ENCODE measurements at places on chromosomes 2 and 18.
A peak's percentile ranks its signal among the peaks of the same experiment; 100 is the strongest.

DNA sequence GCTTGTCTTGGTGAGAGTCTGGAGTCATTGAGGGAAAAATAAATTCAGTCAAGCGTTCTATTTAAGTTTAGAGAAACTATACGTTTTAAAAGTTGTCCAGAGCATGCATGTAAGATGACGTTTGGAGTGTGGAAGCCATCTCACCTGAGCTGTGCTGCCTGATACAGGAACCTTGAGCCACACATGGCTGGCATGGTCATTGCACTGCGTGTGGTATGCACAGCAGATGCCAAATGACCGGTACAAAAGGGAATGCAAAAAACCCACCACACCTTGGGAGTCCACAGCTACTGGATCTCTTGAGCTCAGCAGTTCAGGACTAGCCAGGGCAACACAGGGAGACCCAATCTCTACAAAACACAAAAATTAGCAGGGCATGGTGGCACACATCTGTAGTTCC, 4.3 kb downstream of the MZT2B start:
- no peak for DNase-seq

- DNase-seq = no peak
These were observed 55.6 kb upstream of the IMP4 start for GRCh38 chr2:130286983-130287655.

DNA sequence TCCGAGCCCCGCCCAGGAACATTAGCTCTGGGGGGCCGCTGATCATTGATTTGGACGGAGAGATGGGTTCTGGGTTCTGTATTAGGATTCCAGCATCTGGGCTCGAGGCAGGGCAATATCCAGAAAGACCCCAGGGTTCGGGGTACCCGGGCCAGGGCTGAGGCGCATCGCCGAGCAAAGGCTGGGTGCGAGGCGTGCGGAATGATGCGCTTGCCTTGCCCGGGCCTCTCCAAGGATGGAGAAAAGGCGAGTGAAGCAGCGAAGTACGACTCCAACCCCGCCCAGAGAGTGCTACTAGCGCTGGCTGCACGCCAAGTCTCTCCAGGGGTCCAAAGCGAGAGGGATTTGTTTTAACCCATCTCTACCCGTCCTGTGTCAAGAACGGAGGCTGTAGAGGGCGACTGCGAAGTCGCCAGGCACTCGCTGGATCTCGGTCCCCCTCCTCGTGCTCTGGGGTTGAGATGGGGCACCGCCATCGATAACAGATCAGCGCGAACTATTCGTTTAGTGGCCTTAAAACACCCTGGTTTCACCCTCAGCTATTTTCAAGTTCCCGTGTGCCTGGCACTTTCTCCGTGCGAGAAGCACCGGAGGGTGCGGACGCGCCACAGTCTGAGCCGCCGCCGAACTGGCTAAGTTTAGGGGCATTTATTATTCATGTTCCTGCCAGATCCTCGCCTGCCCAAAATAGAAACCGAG, 1.9 kb downstream of the ADCYAP1 start:
- peak; percentile 13 for DNase-seq

GRCh38 chr18:46226461-46226860, 122.3 kb downstream of the HAUS1 start:
- DNase-seq = peak; percentile 41

GRCh38 chr18:78494204-78495085, 485.2 kb upstream of the SALL3 start:
- DNase-seq = no peak

- peak; percentile 74 for DNase-seq
These were observed 48.5 kb downstream of the ARL6IP6 start for GRCh38 chr2:152766928-152767327.

GRCh38 chr2:136182315-136182714, 64.4 kb upstream of the CXCR4 start:
- DNase-seq = no peak

GRCh38 chr18:76480913-76481312, 14.1 kb downstream of the ZNF516 start:
- DNase-seq = no peak

GRCh38 chr18:34221971-34222306, 2.8 kb downstream of the NOL4 start:
- no peak for DNase-seq

GRCh38 chr2:240146141-240146561, 5.7 kb upstream of the OTOS start:
- no peak for DNase-seq

- no peak for DNase-seq
These were observed 294.6 kb upstream of the CYP26B1 start for GRCh38 chr2:72442270-72442669.

DNA sequence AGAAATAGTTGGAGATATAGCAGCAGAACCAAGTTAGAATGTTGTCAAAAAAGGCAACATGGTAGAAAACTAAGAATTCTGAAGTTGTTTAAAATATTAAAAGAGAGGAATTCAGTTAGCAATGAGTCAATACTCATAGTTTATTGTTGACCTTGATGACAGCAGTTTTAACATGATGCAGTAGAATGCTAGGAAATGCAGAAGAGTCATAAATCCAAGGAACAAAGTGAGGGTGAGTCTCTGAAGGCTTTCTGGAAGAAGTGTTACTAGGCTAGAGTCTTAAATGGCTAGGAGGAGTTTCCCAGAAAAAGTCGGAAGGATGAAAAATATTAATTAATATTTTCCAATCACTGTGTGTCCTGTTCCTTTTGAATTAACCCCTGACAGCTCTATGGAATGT, 807.3 kb downstream of the TSN start:
- no peak for DNase-seq

DNA sequence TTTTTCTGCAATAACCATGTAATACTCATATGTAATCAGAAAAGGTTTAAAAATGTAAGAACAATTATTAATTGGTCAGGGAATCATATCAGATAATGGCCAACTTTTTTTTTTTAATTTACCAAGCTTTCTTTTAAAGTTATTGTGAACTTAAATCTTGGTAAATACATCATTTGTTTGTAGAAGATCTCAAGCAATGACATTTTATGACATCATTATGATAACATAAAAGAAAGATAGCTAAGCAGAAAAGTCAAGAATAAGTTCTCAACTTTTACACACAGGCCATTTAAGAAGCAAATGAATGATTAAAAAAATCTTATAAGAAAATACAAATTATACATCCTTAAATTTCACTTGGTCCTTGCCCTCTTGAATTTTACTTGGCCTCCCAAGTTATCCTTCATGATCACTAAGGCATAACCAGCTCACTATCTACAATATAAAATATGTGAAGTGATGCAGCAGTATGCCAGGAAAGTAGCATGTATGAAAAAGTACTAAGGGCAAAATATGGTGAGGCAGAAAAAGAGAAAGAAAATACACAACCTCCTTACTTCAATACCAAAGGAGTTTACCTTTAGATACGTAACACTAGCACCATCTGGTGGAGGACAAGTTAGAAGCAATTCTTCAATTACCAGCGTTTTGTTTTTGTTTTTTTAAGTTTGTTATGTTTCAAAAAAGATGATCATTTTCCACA, 116.6 kb downstream of the SRBD1 start:
- peak; percentile 91 for DNase-seq

DNA sequence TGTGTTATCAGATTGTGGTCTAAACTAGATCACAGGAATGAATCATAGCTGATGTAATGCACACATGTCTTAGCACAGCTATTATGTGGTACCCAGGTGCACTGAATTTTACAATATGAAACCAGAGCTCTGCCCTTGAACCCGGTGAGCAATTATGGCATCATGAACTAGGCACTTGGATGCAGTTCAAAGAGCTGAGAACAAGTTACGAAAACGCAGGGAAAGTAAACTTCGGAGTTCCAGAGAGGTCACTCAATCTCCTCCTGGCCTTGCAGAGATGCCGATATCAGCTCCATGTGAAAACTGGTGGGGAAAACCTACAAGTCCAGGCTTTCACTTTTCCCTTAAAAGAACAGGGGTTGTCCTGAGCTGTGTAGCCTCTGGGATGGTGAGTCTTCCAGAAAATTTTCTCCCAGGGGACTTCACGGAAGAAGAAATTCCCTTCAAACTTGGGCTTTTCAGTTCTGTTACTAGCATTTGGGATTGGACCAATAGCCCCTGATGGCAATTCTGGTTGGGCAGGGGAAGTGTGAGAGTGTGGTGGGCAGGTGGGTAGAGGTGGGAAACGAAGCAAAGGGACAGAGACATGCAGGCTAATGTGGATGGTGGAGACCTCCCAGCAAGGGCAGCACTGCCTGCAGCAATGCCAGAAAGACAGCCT, 71.1 kb upstream of the SH3BP4 start:
- DNase-seq = peak; percentile 95

DNA sequence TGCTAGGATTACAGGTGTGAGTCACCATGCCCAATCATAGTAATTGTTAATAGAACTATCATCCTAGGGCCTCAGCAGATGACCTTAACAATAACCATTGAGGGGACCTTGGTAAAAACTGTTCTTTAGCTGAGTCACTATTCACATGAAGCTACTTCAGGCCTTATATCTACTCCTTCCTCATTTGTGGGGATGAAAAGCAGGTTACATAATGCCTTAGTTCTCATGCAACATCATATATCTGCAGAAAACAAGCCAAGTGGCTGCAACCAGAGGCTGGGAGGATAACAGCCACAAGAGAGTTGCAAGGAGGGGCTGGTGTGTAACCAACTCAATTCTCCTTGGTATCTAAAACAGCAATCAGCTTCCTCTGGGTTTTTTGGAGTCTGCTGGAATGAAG, 445.4 kb downstream of the NBAS start:
- DNase-seq = no peak

GRCh38 chr2:19552270-19552669, 193.8 kb upstream of the OSR1 start:
- DNase-seq = no peak

GRCh38 chr2:53549497-53549896, 218.1 kb upstream of the CHAC2 start:
- no peak for DNase-seq

DNA sequence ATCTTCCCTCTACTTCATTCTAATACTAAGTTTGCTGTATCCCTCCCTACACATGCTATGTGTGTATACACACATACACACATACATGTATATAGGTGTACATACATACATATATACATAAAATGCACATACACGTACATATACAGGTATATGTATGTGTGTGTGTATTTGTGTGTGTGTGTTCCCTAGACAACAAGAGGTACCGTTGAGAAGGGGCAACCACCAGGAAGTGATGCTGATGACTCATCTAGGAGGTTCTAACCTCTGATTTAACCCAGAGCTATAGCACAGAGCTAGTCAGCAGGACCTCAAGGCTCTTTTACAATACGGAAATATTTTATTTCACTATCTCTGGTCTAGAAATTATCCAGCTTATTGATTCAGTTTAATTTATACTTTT, 139.2 kb downstream of the LAMA3 start:
- DNase-seq = peak; percentile 54

DNA sequence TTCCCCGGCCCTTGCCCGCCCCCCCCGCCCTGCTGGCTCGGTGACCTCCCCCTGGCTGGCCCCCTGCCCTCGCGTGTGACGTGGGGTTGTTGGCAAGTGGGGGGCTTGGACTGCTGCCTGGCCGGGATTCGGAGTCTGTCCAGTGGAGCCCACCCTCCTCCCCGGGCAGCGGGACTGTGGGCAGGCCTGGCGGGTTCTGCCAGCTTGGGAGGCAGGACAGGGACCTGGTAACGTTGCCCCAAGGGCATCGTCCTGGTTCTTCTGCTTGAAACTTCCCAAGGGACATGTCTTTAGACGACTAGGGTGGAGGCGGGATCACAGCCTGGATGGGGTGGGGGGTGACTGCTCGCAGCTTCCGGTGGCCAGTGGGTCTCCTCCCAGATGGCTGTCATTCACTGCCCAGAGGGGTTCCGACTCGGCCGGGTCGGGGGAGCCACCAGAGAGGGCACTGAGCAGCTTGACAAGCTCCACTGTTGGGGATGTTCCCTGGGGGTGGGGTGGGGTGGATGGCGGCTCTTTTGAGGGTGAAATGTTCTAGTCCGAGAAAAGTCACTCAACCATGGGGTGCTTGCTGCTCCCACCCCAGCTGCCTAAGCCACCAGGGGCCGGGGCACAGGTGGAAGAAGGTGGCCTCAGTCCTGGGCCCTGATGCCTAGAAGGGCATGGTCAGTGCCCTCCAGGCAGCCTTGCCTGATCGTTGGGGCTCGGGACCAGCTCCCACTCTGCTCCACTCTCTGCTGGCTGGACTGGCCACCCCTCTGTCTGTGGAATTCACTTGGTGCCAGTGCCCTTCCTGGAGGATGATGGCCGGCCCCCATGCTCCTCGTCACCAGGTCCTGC, 4.3 kb upstream of the HS6ST1 start:
- DNase-seq = no peak

- peak; percentile 22 for DNase-seq
These were observed 72.6 kb downstream of the AOX1 start for GRCh38 chr2:200658278-200658864.

- no peak for DNase-seq
These were observed 119.5 kb upstream of the TLK1 start for GRCh38 chr2:171279983-171280790.

GRCh38 chr2:112671801-112672200, 26.1 kb downstream of the SLC20A1 start:
- DNase-seq = no peak

- DNase-seq = peak; percentile 7
These were observed 42.2 kb downstream of the THNSL2 start for GRCh38 chr2:88212251-88212790.

- DNase-seq = no peak
These were observed 20.3 kb upstream of the AGFG1 start for GRCh38 chr2:227451655-227451992.

- DNase-seq = peak; percentile 76
These were observed 144.3 kb upstream of the TFPI start for GRCh38 chr2:187698374-187699110.

- DNase-seq = peak; percentile 45
These were observed 127.4 kb downstream of the PLCL1 start for GRCh38 chr2:197931661-197932312.

- DNase-seq = no peak
These were observed 47.0 kb downstream of the PARD6G start for GRCh38 chr18:80200171-80200931.

- DNase-seq = no peak
These were observed 39.1 kb downstream of the PGAP1 start for GRCh38 chr2:196887431-196887830.

- DNase-seq = no peak
These were observed 230.0 kb downstream of the CLIP4 start for GRCh38 chr2:29345236-29345635.

DNA sequence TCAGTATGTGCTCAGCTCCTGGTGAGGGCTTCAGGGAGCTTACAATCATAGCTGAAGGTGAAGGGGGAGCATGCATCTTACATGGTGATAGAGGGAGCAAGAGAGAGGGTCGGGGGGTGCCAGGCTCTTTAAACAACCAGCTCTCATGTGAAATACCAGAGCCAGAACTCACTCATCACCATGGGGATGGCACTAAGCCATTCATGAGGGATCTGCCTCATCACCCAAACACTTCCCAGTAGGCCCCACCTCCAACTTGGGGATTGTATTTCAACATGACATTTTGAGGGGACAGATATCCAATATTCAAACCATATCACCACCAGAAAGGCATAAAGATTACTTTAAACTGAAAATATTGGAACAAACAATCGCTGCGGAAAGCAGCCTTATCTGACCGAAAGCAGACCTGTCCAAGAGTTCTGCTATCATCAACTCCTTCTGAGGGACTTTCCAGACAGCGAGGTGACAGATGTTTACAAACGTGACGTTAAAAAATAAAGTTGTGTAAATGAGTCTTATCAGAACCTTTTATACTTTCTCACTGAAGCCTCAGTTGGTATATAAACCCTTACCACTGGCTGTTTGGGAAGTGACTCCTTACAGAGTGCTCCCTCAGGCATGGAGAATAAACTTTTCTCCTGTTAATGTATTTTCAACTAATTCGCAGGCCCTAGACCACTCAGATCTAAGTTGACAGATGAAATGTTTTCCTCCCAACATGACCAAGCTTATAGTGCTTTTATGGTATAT, 35.5 kb upstream of the PTH2R start:
- DNase-seq = peak; percentile 23

- no peak for DNase-seq
These were observed 1.3 kb downstream of the DUSP2 start for GRCh38 chr2:96143848-96144480.
